ENCODE measurements at places on chromosomes 5 and 9.

DNA sequence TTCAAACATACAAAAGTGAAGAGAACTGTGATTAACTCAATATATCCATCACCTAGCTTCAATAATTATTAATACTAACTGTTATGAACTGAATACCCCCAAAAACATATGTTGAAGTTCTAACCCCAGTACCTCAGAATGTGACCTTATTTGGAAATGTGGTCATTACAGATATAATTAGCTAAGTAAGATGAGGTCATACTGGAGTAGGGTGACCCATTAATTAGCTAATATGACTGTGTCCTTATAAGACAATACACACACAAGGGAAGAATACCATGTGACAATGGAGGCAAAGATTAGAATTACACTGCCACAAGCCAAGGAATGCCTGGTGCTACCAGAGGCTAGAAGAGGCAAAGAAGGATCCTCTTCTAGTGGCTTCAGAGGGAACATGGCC is 7.8 kb downstream of the RRAGA start:
- DNase-seq, result no peak

- DNase-seq, result no peak
These were observed 240.8 kb downstream of the MCTP1 start for GRCh38 chr5:95044096-95044495.

DNA sequence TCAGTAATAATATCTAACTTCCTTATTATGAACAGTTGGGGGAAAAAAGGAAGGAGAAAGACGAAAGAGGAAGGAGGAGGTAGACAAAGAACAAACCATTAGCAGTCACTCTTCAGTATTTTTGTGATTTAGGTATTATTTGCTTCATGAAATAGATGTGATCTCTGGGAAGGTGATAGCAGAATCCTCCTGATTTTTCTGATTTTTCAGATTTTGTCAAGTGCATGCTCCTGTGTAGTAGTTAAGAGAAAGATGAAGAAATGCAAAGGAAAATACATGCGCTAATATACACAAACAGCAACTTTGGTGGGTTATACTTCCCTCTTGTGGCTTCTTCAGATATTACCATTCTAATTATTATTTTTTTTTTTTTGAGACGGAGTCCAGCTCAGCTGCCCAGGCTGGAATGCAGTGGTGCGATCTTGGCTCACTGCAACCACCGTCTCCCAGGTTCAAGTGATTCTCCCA is 31.6 kb downstream of the LMNB1 start:
- DNase-seq, result peak; percentile 15

DNA sequence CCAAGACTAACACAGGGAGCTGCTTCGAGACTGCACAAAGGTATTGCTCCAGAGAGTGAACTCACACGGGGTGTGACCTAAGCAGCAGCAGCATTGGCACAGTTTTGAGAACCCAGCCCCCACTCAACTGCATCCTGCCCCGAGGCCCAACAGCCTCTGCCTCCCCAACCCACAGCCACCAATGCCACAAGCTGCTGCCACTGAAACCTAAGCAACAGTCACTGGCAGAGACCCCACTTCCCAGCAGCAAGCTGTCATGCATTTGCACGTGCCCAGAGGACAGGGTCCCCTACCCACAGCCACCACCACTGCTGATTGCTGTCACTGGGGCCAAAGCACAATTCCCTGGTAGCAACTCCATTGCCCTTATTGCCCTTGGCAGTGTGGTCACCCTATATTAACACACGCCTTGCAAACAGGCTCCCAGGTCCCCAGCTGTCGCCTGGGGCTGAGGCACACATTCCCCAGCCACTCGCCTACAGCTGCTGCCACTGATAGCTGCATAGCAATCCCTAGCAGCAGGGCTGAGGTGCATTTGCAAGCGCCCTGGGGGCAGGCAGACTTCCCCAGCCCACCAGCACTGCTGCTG is 141.0 kb downstream of the AGTPBP1 start:
- no peak for DNase-seq

GRCh38 chr5:56729488-56729887 is 85.9 kb upstream of the MAP3K1 start:
- no peak for DNase-seq

- no peak for DNase-seq
These were observed 3.7 kb upstream of the GTF3C5 start for GRCh38 chr9:133027134-133027533.

- DNase-seq, result no peak
These were observed 155.9 kb upstream of the PHYKPL start for GRCh38 chr5:178388386-178389025.

- no peak for DNase-seq
These were observed 140.2 kb downstream of the PAX5 start for GRCh38 chr9:36893911-36894310.

DNA sequence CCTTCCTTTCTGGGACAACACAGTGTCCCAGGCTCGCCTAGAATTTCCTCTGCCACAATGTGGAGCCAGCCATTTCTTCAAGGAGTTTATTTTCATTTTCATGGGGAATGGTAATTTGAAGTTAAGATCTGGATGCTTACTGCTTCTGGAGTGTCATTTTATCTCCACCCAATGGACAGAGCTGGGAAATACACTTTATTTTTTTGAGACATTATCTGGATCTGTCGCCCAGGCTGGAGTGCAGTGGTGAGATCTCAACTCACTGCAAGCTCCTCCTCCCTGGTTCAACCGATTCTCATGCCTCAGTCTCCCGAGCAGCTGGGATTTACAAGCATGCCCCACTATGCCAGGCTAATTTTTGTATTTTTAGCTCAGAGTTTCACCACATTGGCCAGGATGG is 12.7 kb upstream of the THG1L start:
- DNase-seq, result peak; percentile 23

DNA sequence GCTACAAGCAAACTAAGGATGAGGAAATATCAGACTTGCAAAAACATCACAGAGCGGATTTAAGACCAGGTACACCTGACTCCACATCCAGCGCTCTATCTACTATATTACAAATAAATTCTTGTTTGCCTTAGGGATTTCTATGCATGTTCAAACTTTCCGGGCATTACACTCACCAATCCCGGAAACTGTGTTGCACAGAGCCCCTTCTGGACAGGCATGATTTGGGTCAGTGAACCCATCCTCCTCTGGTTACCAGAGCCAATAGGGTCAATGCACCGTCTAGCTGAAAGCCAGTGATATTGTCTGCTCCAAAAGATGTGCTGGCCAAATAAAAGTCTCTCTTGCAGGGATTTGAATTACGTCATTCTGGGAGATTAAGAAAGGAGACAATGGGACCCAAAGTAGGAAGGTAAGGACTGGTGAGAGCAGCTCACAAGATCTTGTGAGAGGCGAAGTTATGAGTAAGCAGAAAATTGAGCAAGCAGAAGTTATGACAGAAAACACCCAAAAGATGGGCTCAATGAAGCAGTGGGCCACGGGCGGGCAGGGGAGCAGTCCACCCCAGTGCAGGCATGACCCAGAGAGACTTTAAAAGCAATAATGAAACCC is 155.8 kb upstream of the RAI14 start:
- DNase-seq, result peak; percentile 30

GRCh38 chr5:178454821-178455479 is 135.2 kb downstream of the COL23A1 start:
- no peak for DNase-seq

GRCh38 chr9:110814159-110814558 is 145.6 kb downstream of the MUSK start:
- DNase-seq, result no peak

DNA sequence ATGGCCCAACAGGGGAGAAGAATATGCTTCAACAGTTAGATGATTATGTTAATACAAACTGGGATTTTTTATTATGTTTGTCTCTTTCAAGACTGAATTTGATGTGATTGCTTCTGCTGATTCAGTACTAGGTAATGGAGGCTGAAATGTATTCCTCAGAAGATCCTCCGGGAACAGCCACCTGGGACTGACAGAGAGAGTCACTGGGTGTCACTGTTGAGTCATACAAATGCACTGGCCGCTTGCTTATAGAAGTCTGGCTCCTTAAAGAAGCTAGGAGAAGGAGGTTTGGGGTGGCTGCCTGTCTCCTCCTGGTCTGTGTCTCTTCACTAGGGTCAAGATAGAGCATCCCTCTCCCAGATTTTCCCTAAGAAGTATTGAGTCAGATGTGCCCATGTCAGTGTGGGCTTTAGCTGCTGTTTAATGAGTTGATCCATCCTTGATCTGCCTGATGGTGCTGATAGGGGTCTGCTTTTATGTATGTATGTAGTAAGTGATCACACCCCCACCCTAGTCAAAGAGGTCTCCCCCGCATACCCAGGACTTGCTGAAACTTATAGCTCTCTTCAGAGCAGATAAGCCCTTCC is 773.4 kb downstream of the BRINP1 start:
- DNase-seq, result no peak

- no peak for DNase-seq
These were observed 978 bp upstream of the UBE2B start for GRCh38 chr5:134370311-134370870.

DNA sequence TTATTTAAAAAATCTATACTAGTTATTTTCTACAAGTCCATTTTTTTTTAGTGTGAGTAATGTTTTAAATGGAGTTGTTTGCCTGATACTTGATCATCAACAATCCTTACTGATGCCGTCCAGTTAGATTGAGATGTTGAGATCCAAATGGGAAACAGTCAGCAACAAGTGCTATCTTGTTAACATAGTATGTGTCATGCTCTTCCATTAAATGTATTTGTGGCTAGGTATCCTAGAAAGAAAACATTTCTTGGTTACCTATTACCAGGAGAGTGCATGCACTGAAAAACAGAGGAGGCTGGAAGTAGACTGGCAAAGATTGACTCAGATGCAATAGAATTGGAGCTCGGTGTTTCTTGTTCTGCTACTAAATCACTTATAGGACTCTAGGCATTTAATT is 123.4 kb upstream of the MAN2A1 start:
- no peak for DNase-seq

GRCh38 chr5:154377754-154378533 is 67.9 kb upstream of the SAP30L start:
- no peak for DNase-seq

GRCh38 chr5:141369994-141370848 is at the start of gene PCDHGB3:
Gene PCDHGB3 (plus strand): TSS chr5:141370242. CDS start chr5:141370395, 153 bp downstream.
- no peak for DNase-seq

DNA sequence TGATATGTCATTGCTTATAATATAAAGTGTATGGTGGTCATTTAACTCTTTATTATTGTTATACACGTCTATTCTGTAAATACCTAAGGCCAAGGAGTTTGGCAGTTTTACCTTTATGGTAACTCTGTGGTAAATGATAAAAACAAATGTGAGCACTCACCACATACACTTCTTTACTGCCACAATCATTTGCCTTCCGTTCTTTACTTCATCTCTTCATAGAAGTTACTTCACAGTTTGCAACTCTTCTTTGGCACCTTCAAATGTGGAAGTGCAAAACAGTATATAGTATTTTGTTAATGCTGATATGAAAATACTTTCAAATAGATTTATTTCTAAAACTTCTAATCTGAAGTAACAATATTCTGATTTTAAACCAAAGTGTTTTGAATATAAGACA is 4.4 kb upstream of the MEF2C start:
- DNase-seq, result no peak

- no peak for DNase-seq
These were observed 29.5 kb upstream of the CCDC180 start for GRCh38 chr9:97277953-97278352.

DNA sequence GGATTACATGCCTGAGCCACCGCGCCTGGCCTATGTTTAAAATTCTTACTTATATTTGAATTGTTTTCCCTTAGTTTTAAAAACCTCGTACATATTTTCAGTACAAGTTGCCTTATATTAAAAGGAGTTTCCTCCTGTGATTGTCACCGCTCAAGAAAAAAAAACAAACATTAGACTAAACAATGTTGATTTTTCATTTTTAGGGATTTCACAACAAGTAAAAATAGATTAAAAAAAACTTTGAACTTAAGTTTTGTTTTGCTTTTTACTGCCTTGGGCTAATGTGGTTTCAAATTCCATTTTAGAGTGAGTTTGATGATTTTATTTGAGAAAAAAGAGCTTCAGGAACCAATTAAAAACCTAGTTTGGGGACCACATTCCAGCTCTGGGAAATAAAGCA is 1196.6 kb upstream of the CDH18 start:
- no peak for DNase-seq

DNA sequence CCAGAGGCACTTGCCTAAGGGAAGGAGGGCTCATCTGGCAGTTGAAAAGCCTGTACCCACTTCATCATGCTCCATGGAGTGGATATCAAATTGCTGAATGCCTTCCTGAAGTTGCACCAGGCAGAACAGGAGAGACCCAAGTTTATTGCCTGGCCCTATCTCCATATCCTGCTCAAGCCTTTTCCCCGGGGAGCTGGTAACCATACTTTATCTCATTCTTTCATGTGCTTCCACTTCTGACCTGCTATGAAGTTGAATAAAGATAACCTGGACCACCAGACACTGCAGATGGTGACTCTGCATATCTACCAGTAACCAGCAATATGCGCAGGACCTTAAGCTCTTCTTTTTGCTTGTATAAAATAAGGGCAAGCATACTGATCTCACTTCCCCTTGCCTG is 1397.5 kb upstream of the CDH6 start:
- no peak for DNase-seq

GRCh38 chr5:74285675-74286280 is 354.8 kb downstream of the ENC1 start:
- no peak for DNase-seq

- DNase-seq, result no peak
These were observed 194.1 kb downstream of the GNA14 start for GRCh38 chr9:77453825-77454647.

DNA sequence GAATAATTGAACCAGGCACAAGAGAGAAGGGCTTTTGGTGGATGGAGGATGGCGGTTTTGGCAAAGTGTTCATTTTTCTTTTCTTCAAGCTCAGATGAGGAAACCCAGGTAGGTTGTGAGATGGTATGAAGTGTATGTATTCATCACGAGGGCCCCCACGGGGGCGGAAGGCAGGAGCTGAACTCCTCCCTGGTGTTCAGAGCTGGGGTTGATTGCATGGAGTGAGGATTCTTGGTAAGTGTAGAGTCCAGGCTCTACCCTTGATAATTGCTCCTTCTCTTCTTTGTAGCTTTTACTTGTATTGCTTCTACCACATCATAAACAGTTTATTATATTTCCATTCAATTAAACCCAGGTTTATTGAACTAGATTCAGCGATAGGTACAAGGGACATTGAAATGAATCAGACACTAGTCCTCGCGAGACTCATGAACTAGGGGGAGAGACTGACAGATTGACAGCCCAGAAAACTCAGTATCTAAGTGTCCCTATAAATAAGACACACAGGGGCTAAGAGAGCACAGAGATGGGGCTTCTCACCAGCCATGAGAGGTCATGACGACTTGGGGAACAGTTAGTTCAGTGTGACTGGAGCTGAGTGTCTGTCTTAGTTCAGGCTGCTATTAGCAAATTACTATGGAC is 116.7 kb upstream of the KLF4 start:
- DNase-seq, result no peak

DNA sequence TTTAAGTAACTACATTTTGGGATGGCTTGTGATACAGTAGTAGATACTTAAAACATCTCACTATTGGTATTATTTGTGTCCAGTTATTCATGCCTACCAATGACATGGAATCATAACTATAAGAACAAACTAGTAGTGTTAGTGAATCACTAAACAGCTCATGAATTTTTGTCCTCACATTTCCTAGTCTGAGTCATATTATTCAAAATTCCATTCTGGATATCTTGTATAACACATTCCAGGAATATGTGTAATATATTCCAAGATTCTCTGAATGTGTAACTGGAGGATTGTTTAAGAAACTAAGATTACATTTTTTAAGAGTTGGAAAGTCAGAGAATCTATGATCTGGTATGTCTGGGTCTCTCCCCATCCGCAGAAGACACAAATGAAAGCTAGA is 565.3 kb upstream of the ZNF608 start:
- no peak for DNase-seq
